Stimulated activated CD8-positive, alpha-beta memory T cell treated with anti-CD3 and anti-CD28 coated beads, Interleukin-7, amount 100 ng/mL, for 1 hour (primary cell): ENCODE measurements at places on chromosomes 3 and 15.

DNA sequence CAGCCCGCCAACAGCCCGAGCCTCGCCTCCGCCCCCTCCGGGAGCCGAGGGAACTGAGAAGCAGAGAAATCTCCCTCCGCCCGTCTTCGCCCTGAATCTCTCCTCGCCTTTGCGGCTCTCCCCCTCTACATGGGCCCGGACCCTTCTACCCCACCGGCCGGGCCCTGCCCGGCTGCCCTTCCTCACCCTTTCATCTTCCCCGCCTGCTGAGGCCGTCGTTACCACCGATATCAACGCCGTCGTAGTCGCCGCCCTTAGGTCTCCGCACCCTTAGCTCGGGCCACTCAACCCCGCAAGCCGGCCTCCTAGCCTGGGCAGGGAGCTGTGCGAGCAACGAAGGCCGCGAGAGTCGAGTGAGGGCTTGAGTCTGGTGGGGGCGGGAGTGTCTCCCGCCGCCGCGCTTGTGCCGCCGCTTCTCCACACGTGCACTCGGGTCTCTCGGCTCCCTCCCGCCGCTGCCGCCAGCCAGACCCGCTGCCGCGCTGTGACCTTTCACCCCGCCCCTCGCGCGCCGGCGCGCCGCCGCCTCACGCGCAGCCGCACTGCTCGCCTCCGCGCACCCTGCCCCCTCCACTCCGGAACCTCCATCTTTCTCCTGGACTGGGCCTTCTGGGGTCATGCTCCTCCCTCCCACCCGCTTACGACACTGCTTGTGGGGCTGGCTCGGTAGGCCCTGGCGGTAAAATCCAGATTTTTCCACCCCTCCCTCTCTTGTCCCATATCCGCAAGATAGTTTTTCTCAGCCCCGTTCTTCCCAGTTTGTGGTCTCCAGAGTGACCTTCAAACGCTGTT lies at the start of gene NAA50:
Gene NAA50 (minus strand): TSS at position 494 of the 792 bp plus-strand sequence. CDS start 300 bp downstream, at position 194.
- DNase-seq = peak; percentile 85

GRCh38 chr15:34039790-34040113 lies 748 bp upstream of the AVEN start:
- DNase-seq = no peak

DNA sequence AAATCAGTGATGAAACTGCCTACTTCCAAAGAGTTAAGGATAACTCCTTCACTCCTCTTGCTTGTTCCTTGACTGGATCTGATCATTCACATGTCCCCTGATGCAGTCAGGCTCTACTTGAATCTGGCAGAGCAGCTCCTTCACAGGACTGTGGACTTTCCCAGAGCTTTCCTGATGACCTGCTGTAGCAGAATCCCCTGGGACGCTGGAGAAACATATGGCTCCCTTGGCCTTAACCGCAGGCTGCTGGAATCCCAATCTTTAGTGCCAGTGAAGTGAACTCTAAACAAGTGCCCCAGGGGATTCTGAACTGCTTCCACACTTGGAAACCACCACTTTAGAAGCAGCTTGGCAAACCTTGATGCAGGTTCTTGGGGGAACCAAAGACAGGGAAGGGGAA lies 217.8 kb downstream of the CHST2 start:
- no peak for DNase-seq

DNA sequence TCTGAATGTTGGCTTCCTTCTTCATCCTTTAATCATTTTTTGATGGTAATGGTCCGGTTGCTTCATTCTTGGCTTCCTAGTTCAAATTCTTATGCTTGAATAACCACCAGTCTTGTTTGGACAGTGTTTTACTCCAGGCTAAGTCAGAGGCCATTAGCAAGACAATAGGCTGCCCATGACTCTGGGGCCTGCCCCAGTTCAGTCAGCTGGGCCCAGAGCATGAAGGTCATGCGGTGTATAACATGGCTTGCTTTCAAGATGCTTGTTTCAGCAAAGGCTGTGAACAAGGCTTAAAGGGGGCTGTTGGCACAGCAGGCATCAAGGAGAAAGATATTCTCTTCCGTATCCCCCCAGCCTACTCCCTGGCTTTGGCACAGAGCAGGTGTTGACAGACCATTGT lies 13.7 kb downstream of the TM4SF18 start:
- no peak for DNase-seq

GRCh38 chr3:128395500-128396162 lies 71.1 kb downstream of the DNAJB8 start:
- no peak for DNase-seq

DNA sequence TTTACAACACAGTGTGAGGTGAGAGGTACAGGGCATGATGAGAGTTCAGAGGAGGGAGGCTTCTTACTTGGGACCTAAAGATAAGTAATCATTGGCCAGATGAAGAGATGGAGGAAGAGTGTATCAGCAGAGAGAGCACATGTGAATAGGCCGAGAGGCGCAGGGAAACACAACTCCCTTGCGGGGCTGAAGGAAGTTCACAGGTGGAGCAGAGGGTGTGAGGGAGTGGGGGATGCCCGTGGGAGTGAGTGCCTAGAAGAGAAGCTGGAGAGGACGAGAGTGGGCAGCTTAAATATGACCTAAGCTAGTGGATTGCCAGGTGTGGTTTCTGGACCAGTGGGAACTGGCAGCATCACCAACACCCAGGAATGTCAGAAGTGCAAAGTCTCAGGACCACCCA lies 98.2 kb upstream of the TBC1D5 start:
- no peak for DNase-seq

- DNase-seq = no peak
These were observed 30.3 kb upstream of the RNF7 start for GRCh38 chr3:141707741-141708203.

DNA sequence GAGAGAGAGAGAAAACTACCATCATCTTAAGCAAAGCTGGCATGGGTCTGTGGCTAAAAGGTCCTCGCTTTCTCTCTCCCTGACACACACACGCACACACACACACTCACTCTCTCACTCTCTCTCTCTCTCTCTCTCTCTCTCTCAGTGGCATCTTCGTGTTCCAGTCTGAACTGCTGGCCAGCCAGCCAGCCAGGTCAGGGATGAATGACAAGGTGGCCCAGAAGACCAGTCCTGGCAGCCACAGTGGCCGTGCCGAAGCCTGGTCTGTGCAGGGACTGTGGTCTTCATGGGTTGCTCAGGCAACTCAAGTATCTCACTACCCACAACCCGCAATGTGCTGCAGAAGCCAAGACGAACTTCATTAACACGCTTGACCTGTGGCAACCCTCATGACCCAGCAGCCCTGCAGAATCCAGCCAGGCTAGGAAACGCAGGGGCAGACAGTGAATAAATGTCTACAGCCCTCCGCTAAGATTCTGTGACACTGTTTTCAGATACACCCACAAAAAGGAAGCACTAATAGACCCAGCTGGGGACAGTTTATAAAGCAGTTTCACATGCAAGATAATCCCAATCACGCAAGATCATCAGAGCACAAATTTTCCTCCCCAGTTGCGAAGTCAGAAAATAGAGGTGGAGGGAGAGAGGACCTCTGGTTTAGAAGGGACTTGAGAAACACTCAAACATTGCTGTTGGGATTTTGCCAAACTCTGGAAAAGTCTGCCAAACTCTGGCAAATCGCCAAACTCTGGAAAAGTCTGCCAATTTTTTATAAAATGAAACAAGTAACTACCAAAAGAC lies 66.4 kb downstream of the XXYLT1 start:
- no peak for DNase-seq

DNA sequence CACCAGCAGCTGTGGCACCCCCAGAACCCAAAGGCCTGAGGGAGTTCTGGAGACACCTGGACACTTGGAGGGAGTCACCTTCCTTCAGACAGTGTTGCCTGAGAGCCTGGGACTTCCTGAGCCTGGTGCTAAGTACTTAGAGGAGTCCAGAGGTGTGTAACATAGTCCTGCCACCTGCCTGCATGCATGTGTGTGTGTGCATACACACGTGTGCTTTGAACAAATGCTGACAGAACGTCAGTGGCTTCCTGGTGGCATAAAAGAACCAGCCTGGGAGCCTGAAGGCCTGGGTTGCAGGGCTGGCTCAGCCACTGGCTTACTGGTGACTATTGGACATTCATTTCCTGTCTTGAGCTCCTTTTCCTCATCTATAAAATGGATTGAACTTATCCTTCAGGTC lies 3.2 kb upstream of the CPN2 start:
- DNase-seq = no peak

- no peak for DNase-seq
These were observed 53.6 kb downstream of the GHSR start for GRCh38 chr3:172394692-172395091.

DNA sequence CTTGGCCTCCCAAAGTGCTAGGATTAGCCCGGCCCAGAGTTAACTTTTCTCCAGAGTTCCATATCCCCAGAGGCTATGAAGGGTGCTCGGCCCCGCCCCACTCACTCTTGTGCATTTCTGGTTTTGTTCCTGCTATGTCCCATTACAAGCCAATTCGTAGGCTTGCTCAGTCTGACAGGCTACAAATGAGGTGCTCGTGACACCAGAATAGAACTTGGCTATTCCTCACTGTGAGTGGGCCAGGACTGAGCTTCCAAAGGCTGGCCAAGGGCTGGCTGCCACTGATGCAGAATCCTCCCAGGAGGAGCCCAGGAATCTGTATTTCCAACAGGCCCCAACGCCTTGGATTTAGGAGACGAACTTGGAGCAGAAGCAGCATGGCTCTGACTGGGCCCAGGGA lies 282.7 kb upstream of the C2CD4B start:
- no peak for DNase-seq

GRCh38 chr3:53169832-53170324 lies 8.9 kb downstream of the PRKCD start:
- DNase-seq = no peak

DNA sequence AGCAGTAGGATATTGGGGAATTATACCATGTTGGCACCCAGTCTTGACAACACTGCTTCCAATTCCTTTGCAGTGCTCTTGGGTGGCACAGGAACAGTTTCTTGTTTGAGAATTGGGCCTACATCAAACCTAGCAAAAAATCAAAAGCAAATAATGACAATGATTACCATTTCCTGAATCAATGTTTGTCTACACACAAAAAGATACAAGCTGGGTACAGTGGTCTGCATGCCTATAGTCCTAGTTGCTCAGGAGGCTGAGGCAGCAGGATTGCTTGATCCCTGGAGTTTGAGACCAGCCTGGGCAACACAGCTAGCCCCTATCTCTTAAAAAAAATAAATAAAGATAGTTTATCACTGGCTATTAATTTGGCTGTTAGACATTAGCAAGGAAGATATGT lies 8.0 kb downstream of the MTFMT start:
- no peak for DNase-seq

GRCh38 chr3:188150982-188151381 lies 3.0 kb upstream of the LPP start:
- no peak for DNase-seq

DNA sequence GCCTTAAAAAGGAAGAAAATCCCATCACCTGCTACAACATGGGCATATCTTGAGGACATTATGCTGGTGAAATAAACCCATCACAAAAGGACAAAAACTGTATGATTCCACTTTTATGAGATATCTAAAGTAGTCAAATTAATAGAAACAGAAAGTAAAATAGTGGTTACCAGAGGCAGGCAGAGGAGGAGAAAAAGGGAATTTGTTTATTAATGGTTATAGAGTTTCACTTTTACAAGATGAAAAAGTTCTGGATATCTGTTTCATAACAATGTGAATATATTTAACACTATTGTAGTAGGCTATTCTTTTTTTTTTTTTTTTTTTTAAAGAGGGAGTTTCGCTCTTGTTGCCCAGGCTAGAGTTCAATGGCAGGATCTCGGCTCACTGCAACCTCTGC lies 40.4 kb downstream of the DPH3 start:
- no peak for DNase-seq

GRCh38 chr15:69086427-69087204 lies 72.1 kb downstream of the NOX5 start:
- no peak for DNase-seq

DNA sequence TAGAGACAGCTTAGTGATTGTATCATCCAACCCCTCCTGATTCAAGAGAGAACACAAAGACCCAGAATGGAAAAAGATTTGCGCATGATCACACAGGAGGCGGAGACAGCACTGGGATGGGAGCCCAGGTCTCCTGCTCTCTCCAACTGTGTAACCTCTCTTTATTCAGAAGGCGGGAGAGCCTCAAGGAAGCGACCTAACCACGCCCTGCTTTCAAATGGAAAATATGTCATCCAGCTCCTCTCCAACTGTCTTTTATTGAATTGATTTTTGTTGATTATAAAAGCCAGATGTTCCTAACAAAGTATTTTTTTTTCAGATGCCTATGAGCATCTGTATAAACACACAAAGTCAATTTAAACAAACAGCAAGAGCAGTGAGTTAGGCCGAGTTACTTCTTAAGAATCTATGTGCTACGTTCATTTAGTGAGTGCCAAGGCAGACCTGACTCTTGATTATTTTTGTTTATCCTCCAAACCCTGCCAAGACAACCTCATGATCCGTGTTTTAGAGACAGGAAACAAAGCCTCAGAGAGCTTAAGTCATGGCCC lies 74.5 kb downstream of the BFSP2 start:
- no peak for DNase-seq

- DNase-seq = no peak
These were observed 35.4 kb upstream of the TSC22D2 start for GRCh38 chr3:150372722-150373121.

- no peak for DNase-seq
These were observed 124.5 kb downstream of the MAGI1 start for GRCh38 chr3:65914032-65914739.

GRCh38 chr3:11543948-11544387 lies 99.7 kb downstream of the VGLL4 start:
- DNase-seq = no peak

DNA sequence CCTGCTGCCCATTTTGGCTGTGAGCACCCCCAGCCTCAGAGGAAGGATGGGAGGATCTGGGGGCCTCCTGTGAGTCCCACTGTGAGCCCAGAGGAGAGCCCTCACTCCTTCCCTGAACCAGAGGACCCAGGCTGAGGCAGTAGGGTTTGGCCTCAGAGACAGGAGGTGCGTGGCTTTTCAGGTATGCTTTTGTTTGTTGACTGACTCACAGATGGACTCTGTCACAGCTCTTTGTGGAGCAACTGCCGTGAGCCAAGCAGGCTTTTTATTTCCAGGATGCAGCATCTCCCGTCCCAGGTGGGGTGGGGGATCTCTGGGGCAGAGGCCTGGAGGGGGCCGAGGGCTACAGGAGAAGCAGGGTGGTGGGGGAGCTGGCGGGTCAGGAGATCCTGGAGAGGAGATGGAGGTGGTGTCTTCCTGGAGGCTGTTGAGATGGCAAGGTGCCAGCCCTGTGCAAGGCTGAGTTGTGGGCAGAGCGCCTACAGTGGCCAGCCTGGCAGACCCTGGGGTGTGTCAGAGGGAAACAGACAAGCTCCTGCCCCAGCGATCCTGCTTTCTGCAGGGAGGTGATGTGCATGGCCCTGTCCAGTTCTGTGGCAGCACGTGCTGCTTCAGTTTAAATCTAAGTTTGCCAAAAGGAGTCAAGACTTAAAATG lies 24.0 kb downstream of the PLXNA1 start:
- DNase-seq = no peak

GRCh38 chr15:45799508-45799907 lies 164.7 kb downstream of the SQOR start:
- no peak for DNase-seq

- no peak for DNase-seq
These were observed 4.3 kb upstream of the TIPARP start for GRCh38 chr3:156670077-156670476.

GRCh38 chr3:12591997-12592715 lies 35.3 kb downstream of the MKRN2 start:
- DNase-seq = no peak
